Inflammatory macrophage treated with lipopolysaccharide for 1 hour (primary cell): ENCODE measurements at places on chromosomes 5 and 9.

- no peak for DNase-seq
These were observed 39.1 kb downstream of the SMIM15 start for GRCh38 chr5:61123145-61123544.

- no peak for DNase-seq
These were observed 66.8 kb upstream of the IL7R start for GRCh38 chr5:35789732-35790456.

DNA sequence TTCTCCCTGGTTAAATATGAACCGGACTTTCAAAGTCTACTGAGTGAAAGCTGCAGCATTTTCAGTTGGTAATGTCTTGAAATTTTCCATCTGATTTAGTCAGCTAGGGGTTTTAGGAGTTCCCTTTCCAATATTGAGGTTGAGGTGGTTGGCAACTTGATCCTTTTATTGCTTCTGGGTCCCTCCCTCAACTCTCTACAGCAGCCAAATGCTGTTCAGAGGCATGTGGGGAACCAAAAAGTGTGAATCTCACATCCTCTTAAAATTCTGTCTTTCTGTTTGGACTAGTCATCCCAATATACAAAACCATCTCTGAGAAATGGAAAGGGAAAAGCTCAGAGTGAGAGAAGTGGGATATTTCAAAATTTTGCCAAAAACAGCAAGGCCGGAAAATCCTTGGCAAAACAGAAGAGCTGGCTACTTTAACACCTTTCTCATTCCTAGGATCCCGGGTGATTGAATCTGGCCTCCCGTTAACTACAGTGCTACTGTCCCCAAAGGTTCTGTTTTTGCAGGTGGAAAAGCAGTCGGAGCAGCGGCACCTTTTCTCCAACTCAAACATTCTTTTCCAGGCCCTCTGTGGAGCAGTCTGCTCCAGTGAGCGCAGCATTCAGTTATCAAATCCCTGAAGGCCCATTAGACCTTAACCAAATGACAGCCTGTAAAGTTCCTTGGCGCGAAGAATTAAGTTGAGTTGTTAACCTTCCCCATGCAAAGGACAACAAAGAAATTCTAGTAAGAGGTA lies 345.9 kb upstream of the NUDT12 start:
- DNase-seq, result no peak

DNA sequence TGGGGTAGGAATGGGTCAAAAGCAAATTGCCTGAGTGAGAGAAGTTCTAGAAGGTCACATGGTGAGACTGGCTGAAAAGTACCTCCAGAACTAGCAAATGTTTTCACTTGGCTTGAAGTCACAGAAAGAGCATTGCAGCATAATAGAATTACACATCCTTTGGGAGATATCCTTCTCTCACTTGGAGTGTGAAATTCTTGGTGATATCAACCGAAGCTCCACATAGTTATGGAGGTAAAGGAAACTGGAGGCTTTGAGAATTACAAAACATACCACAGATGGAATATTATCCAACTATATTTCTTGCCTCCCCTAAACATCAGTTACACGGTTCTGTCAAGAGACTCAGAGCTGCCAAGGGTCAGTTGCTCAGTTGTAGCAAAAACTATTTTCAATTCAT lies 182.4 kb downstream of the SEMA5A start:
- no peak for DNase-seq

DNA sequence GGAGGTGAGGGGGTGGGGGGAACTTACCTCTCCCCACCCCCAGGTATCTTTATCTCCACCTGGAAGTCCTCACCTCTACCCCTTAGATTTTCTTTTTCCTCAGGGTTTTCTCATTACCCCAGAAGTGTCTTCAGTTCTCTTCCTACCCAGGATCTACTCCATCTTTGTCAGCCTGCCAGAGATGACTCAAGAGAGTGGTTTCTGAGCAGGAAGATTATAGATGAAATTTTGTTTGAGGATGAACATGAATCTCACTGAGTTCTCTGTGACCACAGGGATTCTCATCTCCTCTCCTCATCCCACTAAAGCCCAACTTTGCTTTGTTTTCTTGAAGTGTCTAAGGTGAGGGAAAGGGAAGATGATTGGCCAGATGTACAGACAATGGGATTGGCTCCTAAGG lies 5.2 kb upstream of the HINT2 start:
- no peak for DNase-seq

GRCh38 chr5:168364151-168364661 lies 72.8 kb downstream of the WWC1 start:
- DNase-seq, result no peak

GRCh38 chr5:54520438-54520846 lies 2.9 kb downstream of the SNX18 start:
- peak; percentile 57 for DNase-seq

- DNase-seq, result no peak
These were observed 109.0 kb downstream of the MLLT3 start for GRCh38 chr9:20513126-20513913.

GRCh38 chr5:62720031-62720441 lies 141.4 kb downstream of the LRRC70 start:
- DNase-seq, result no peak

DNA sequence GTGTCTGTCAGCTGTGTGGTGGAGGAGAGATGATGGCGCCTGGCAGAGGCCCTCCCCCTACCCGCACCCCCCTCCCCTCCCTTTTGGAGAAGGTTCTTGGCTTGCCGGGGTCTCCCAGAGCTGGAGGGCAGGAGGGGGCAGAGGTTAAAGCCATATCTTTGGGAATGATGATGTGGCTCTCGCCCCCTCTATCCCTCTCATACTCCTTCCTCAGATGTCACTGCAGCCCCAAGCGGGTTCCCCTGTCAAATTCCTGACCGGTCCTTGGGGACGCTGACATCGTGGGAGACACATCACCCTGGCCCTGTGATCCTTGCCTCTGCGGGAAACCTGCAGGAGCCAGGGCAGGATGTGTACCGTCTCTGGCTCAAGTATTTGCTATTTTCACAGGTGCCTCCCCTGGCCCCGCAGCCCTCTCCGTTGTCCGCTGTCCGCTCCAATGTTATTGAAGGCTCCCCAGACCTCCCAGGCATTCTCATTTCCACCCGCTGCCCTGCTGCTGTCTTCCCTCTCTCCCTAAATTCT lies 109.5 kb downstream of the FOXD1 start:
- no peak for DNase-seq

DNA sequence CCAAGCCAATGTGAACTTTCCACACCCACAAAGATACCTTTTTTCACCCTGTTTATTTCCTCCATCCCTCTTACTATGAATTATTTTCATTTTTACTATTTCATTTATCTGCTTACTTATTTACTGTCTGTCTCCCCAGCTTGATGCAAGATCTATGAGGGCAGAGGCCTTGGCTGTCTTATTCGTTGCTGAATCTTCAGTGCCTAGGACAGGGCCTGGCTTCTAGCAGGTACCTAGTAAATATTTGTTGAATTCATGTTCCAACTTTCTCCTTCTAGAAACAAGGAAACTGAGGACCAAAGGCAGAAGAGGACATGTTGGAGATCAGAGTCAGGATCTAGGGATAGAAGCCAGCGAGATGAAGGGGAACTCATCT lies 543 bp upstream of the DNM1 start:
- DNase-seq, result no peak

DNA sequence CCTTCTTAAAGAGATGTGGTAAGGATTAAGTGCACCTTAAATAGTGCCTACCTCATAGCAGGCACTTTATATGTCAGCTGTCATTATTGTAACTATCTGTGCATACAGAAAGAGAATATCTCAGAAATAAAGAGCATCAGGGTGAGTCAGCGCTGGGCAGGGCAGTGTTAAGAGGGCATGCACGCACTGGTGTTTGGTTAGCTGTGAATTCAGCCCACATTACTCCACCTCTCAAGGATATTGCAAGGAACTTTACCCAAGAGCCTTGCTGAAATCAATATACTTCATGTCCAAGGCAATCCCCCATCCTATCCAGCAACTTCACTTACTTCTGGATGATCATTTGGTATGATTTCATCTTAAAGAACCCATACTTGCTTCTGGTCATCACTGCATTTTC lies 300.9 kb downstream of the NTRK2 start:
- DNase-seq, result no peak

DNA sequence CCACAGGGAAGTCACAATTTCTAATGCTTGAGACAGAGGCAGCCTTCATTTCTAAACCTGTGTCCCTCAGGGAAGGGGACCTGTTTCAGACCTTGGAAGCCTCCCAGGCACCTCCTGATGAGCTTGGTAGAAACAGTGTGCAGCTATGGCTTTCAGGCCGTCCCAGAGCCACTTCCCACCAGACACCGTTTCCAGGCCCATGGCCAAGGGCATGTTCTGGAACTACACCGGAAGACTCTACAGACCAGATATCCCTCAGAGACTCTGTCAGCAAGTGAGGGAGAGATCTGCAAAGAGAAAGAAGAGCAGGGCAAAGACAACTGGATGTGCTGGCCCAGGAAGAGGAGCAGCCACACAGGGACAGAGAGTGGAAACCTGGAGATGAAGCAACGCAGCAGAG lies 82.2 kb upstream of the HSPA9 start:
- no peak for DNase-seq

GRCh38 chr9:133430244-133430643 lies 8.1 kb downstream of the ADAMTS13 start:
- DNase-seq, result no peak

DNA sequence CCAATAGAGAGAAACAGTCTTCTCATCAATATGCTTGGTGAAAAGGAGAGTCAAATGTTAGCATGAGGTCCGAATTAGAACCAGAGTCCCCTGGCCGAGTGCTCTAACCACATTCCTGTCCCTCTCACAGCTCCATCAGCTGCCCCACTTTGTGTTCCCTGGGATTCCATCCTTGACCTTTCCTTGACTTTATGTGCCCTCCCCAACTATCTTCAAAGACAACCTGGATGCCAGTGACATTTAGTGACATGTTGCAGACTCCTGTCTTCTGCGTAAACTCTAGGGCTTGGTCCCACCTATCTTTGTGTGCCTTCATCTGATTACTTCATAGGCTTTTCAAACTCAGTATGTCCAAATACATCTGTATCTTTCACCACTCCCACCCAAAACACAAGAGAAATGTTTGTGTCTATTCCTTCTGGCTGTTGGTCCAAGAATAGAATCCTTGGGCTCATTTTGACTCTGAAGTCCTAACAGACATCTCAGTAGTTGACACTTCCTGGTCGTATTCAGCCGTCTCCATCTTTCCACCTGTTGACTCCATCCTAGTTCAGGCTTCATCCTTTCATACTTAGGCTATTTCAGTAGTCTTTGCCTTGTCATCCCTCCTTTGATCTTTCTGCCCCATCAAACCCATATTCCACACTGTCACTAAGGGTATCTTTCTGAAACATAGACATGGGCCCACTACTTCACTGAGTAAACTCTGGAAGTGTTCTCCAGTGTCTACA lies 101.4 kb upstream of the CD180 start:
- no peak for DNase-seq

GRCh38 chr9:83927591-83927990 lies 6.4 kb upstream of the KIF27 start:
- DNase-seq, result no peak

DNA sequence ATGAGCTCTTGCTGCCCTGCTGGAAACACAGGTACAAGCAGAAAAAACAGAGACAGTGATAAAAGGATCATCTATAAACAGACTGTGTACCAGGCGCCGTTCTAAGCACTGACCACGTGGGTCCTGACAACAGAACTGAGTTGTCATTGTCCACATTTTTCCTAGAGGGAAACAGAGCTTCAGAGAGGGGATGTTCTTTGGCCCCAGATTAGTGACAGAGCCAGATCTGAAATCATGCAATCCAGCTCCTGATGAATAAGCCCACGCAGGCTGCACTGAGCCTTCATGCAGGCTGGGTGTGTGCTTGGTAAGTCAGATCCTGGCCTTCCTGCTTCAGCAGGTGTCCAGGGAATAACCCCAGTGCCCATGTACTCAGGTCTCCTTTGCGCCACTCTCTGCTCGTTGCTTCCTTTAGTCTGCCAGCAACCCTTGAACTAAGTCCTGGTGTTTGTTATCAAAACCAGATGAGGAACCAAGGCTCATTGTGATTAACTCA lies 22.8 kb upstream of the TCF7 start:
- no peak for DNase-seq

- no peak for DNase-seq
These were observed 166.3 kb downstream of the PDE4D start for GRCh38 chr5:59727186-59727585.

- DNase-seq, result no peak
These were observed 1.7 kb upstream of the EFNA5 start for GRCh38 chr5:107672211-107673038.

DNA sequence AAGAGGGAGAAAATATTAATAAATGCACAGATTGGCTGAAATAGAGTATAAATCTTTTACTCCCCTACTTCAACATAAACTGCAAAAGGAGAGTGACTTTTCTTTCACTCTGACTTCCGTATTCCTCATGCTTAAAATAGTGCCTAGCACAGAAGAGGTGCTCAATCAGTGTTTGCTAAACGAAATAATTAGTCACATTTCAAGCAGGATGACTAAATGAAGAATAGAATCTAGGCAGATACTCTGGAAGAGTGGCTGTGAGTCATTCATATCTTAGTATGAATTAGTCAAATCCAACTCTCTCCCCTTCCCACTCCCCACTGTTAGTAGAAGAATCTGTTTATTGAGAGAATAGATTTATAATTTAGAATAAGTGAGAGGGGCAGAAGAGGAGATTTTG lies 4.8 kb downstream of the CD274 start:
- peak; percentile 62 for DNase-seq

DNA sequence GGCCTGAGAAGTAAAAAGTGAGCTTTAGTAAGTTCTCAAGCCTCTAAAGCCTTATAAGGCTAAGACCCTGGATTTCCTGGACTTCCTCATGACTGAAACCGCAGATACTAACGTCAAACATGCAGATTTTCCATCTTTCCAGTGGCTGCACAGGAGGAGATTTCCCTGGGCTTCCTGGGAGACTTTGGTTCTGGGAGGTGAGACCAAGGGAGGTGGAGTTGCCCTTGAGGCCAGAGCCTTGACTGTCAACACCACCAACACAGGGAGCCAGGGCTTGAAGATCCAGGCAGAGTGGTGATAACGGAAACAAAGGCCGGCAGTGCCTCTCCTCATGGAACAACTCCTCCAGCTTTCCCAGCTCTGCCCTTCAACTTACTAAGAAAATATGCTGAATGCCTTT lies 144.7 kb upstream of the LRRTM2 start:
- DNase-seq, result no peak

- DNase-seq, result peak; percentile 91
These were observed 22.7 kb upstream of the LECT2 start for GRCh38 chr5:135977375-135977928.

DNA sequence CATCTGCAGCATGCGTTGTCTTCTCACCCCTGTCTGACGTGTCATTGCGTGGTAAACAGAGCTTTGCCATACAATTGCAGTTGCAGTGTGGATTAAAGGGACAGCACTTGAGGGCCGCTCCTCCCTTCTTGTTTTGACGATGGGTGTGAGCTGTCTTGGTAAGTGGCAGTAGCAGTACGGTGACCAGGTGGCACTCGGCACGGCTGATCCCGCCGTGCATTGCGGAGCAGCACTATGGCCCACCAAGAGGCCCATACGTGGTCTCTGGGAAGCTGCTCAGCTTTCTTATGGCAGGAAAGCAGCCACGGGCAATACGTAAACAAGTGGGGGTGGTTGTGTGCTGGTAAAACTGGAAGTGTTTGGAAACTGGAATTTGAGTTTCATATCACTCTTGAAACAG lies 25.1 kb downstream of the EHMT1 start:
- DNase-seq, result no peak

- DNase-seq, result no peak
These were observed 18.5 kb upstream of the RCL1 start for GRCh38 chr9:4774209-4774608.
